ENCODE measurements at places on chromosomes 4 and X.

- no peak for DNase-seq
Measured at GRCh38 chrX:17552044-17552650, 177.1 kb downstream of the NHS start.

DNA sequence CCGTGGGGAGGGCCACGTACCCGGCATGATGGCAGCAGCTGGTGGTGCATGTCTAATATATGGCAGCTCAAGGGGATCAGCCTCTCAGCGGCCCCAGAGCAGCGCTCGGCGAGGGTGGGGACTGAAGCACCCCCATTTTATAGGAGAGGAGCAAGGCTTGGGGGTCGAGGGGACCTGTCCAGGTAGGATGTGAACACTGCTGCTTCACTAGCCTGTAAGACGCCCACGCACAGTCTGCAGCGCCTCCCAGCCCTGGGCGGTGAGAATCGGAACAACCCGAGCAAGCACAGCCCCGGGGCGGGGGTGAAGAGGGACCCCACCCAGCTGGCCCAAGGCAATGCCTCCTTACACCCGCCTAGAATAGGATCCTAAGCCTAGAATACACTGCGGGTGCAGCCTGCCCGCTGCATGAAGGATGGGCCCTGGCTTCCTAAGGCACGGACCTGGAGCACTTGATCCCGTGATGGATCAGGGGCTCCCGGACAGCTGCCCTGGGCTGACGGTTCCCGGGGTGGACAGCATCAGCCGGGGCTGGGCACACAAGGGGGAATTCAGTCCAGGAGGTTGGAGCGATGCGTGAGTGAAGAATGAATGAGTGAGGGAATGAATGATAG lies 17.6 kb downstream of the ADRA2C start:
- no peak for DNase-seq

DNA sequence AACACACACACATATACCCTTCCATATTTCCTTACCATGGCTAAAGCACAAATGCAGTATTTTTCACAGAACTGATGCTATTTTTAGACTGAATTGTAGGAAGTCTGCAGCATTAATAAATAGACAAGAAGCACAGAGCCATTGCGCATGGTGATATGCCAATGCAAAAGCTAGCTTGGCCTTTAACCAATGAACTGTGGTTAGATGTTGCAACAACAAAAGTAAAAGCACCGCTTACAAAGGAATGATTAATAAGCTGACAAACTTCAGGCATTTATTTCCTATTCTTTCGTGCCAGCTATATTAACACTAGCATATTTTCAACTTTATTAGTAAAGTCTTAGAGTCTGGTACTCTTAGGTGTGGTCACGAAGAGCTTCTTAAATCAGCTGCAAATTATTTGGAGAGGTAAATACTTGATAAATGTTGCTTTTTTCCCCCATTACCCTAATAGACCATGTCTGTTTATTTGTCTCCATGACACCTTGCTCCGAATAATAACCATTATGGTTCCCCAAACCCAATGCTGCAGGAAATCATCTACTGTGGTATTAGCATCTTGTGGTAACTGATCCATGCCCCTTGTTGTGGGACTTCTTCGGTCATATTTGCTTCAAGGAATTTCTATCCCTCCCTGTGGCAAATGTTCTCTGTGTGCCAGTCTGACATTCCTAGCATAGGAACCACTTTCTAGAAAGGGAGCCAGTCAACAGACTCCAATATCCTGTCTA lies 306.1 kb upstream of the TAPT1 start:
- no peak for DNase-seq

- DNase-seq: no peak
Measured at GRCh38 chrX:9953396-9953795, 13.8 kb upstream of the CLDN34 start.

GRCh38 chr4:3518941-3519340 lies 13.3 kb downstream of the LRPAP1 start:
- DNase-seq: no peak
